ENCODE measurements at places on chromosomes 7 and 10.

DNA sequence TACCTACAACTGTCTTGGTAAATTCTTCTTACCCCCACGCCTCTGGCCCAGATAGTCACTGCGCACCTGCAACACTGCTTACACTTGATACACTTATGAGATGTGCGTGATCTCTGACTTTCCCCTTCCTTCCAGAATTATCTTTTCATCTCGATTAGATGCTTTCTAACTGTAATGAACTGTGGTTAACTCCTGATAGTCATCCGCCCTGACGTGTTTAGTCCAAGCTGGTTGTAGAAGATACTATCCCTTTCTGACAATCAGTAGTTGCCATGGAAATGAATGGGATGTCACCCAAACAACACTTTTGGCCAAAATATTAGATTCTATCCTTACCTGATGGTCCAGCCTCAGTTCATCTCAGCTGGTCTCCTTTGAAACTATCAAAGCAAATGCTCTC lies 241.5 kb downstream of the ADAM12 start:
- DNase-seq, result no peak

DNA sequence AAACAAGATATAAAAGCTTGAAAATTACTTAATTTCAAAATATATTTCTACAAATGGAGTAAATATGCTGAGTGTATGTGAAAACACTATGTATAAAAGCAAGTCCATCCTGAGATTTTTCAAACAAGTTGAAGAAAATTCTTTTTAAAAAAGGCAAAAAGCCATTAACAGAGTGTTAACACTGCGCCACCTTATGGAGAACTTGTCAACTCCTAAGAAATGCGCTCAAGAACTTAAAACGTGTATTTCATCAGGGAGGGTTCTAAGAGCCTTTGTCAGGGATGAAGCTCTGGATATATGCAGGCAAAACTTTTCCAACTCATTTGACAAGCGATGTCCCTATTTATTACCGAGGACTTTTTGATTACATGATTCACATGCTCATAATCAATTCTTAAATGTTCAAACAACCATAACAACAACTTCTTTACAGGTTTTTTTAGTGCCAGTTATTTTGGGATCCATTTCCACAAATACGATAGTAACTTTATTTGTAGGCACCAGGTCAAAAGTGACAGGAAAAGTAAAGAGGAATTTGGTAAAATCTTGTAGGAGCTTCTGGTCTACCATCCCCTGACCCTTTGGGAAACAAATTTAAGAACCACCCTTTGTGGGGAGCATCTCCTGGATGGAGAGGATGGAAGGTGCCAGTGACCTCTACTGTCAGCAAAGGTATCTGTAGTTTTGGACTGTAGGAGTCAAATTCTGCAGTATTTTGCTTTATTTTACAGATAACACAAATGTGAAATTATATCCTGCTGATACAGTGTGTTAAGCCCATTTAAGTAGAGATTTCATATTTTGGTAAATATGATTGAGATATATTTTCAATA lies 23.2 kb downstream of the CALCR start:
- DNase-seq, result no peak

DNA sequence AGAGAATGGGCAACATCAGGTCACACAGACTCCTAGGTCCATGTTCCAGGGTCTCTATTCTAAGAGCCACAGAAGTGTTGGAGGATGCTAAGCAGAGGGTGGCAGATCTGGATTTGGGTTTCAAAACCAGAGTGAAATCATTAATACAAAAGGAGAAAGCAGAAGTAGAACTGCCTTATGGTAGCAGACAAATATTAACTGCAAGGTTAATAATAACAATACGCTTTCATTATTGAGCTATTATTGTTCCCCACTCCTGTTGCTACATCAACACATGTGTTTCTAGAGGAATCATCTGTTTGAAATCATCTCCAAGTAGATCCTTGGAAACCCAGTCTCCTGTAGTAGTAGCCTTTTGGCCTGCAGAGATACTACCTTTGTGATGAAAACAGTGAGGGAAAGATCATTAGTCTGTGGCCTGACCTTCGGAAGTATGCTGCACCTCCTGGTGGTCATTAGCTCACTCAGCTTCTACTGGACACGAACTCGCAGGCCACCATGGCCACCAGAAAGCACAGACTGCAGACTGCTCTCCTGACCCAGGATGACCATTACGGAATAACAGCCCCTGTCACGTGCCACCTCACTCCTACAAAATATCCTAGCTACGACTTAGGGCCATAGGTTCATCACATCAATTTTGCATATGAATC lies 84.6 kb downstream of the XPNPEP1 start:
- no peak for DNase-seq

DNA sequence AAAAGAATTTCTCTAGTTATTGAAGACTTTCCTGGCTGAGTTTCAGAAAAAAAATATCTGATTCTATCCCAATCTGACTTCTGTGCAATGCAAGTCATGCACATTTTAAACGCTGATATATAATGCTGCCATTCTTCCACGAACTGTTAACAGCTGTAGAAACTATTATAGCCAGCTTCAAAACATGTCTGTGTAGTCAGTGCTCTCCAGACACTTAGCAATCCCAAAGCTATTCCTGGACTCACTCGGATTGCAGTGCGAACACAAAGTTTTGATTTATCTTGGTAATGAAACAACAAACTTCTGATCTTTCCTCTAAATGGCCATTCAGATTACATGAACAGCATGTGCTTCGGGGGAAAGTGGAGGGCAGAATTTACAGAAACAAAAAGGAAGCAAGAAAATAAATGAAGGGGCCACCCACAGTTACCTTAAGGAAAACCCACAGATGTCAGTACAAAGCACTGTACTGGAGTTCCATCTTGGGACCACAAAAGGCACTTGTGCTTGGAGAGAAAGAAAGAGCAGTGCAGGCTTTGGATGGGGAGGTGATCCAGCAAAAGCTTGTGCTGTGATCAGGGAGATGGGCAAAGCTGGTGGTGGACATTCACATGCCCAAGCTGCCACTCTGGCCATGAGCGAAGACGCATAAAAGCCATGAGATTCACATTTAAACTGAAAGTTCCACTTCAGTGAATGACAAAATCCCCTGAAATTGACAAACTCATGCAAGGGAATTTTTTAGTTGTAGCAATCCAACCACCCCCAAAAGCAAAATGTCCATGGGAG lies 32.1 kb upstream of the ADO start:
- DNase-seq, result no peak

DNA sequence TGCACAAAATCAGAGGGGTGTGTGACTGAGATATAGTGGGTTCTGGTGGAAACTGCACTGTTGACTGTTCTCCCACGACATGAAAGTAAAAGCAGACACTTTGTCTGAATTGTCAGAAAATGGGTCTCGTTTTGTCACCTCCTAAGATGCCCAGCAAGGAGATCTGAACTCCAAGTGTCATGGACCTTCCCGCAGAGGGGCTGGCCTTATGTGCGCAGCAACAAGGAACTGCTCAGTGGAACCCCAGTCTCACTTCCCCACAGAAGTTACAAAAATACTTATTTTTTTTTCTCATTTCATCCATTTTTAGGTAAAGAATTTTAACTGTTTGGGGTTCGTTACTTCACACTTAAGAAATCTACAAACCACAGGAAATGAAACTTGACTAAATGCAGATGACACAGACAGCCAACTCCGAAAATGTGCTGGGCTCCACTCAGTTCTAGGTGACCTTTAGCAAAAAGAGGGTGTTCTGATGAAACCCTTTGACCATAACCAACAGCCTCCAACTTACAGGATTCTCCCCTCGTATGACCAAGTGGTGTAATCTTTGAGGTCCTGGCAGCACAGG lies 115.0 kb downstream of the FAM107B start:
- peak; percentile 67 for DNase-seq

- DNase-seq, result no peak
Measured at GRCh38 chr7:20411372-20411771, 80.7 kb downstream of the ITGB8 start.

GRCh38 chr7:135238112-135238744 lies 4.6 kb downstream of the STRA8 start:
- no peak for DNase-seq

DNA sequence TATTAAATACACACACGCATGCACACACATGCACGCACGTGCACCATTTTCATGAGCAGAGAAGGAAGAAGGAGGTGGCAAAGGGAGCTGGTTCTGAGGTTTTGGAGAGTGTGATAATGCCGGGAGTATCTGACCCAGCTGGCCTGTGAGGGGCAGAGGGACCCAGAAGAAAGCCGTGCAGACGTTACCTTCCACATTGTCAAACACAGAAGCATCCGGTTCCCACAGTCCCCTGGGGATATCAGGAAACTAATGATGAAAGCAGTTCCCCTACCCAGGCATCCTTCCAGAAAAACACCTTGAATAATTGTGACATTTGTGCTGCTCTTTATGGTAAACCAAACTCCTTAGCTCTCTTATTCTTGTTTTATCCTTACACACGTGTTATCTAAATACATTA lies 85.7 kb upstream of the FAM180A start:
- no peak for DNase-seq

- no peak for DNase-seq
Measured at GRCh38 chr7:32072397-32072796, 2.2 kb upstream of the PDE1C start.

- DNase-seq, result no peak
Measured at GRCh38 chr10:122348512-122348911, 26.0 kb upstream of the PLEKHA1 start.

- no peak for DNase-seq
Measured at GRCh38 chr7:139627831-139628230, 104.3 kb downstream of the CLEC2L start.

DNA sequence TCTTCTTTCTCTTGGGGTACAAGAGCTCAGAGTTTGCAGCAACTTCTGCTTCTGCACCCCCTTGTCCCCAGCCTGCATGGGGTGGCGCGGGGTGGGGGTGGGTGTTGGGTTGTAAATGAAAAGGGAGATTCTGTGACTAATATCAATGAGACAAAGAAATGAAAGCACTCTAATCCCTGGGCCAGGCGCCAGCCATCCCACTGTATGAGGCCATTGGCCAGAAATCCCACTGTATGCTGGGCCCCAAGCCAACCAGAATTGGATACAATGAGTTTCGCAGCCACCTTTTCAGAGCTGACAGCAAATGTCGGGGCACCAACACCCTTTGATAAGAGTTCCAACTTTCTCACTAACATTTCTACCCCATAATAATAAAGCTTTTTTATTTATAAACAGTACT lies 10.9 kb upstream of the PTN start:
- no peak for DNase-seq

DNA sequence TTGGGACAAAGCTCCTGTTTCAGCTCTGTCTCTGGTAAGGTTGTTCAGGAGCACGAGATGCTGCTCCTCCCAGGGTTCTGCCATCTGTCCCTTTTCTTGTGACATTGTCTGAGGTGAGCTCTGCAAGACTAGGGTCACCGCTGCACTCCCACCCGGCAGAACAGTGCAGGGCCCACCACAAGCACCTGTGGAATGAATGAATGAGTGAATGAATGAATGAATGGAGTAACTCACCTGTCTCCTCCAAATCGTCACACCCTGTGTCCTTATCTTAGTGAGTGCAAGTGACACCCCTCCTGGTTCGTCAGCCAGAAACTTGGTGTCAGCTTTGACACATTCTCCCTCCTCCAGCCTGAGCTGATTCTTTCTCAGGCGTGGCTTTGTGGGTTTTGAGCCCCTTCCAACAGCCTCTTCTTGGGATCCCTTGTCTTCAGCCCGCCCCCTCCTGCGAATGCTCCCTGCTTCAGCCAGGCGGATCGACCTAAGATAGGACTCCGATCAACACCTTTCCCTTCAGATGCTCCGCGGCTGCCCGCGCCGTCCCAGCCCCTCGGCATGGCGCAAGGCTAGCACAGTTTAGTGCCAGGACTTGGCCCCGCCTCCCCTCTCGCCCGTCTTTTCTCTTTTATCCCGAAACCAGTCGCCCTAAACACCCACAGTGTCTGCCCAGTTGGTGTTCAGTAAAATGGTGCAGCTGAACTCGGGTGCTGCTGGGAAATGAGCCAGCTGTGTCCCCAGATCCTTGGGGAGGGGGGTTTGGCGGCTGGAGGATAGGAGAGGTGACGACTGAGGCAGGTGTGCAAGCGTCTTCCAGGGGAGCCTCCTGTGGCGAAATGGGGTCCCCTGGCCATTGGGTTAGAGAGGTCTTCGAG lies 89.3 kb downstream of the BEND7 start:
- DNase-seq, result peak; percentile 11

DNA sequence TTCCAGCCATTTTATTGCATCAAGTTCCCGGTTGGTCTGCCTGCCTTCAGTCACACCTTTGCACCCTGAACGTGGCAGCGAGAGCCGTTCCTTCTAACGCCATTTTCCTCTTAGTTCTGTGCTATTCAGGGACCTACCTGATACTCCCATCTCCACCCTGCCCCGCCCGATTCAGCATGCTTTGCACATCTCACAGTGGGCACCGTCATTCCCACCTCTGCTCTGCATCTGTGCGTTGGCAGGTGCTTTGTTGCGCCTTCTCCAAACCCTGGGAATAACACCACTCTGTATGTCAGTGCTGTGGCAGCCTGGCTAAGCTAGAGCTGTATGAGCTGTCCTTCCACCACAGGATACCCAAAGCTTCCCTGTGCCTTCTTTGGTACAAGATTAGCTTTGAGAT lies 96.8 kb downstream of the ACTR3B start:
- no peak for DNase-seq

GRCh38 chr10:103540722-103541121 lies 47.2 kb downstream of the NEURL1 start:
- no peak for DNase-seq

DNA sequence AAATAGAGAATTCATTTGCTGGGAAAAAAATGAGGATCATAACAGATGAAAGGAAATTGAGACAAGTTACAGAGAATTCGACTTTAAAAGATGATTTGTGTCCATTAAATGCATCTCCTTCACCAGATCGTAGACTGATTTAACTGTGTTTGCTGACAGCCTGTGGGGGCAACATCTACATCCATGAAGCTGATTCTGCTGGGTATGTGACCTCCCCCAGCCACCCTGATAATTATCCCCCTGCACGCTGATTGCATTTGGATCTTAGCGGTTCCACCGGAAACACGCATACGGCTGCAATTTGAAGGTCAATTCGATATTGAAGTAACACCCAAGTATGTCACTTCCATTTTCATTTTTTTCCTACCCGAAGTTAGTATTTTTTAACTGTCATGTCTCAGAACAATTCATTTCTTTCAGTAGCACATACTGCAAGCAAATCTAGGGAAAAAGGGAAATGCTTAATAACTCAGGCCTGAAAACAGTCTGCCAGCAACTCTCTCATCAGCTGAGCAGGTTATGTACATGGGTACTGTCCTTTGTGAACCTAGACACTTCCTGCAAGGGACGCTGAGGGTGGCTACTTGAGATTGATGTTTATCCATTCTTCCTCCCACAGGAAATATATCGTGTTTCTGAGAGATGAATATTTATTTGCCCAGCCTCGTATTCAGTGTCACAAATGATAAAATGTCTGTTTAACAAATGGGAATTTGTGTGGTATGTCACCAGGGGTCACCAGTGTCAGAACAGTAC lies 134.9 kb downstream of the ZNF22 start:
- DNase-seq, result no peak

- no peak for DNase-seq
Measured at GRCh38 chr10:69069090-69070042, 18.5 kb upstream of the SRGN start.

GRCh38 chr10:63673246-63673645 lies 152.0 kb downstream of the REEP3 start:
- DNase-seq, result no peak

DNA sequence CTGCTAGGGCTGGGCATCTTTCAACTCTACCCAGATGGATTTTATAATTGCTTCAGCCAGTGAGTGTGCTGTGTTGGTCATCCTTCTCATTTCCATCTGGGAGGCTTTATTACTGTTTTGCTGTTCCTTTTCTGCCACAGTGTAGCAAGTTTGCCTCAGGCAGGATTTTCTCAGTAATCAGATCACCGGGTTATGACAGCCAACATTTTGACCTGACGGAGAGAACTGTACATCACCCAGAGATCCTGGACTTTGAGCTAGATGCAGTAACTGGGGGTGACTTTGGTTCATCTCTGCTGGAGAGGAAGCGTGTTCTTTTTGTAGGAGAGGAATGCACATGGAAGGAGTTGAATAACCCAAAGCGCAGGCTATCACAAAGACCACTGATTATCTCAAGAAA lies 111.8 kb upstream of the AGR3 start:
- DNase-seq, result no peak
